ENCODE measurements at places on chromosomes 2 and 18. TPM values are rescaled to one million over a fixed set of nuclear protein-coding genes. Genes with fewer than 3 reads are reported as not detected.

- H3K36me3 ChIP-seq, result no peaks in the 10 kb centered on the region
- peak overlapping the region; percentile 31 for H3K4me3 ChIP-seq
- H3K27me3 ChIP-seq, result no peaks in the 10 kb centered on the region
- peaks cover 50% of the 10 kb centered on the region for H3K4me1 ChIP-seq
- peak overlapping the region; percentile 86 for H3K27ac ChIP-seq
Measured at GRCh38 chr2:222753251-222753824, 81.9 kb downstream of the MOGAT1 start.

DNA sequence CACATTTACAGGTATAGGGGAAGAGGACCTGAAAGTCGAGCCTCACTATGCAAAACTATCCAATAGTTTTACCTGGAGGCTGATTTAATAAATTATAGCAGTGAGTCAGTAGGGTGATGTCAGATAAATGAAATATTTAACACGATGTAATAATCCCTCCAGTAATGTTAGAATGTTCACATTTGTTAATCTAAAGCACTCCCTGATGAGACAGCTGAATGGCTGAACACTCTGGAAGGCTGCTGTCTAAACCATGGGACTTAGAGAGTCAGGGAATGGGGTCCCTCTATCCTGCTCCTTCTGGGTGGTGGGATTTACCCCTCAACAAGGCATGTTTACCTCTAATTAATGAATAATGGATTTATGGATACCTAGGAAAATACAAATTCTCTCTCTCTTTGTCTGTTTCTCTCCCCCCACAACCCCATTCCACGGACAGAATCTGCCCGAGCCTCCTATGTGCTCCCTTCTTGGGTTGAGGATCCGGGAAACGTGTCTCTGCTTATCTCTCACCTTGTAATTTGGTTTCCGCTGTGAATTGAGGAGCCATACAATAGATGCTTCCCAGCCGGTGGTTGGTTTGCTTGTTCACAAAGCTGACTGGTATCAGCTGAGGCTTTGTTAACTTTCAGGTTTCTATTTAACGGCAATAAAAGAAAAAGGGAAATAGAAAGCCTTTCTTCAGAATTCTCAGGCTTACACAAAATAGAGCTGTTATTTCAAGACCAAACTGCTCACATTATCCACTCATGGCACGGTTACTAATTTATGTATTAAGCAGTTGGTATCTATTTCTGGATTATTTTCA lies 25.9 kb downstream of the LRRC30 start:
- DNase-seq, result no peak
- no peaks in the 10 kb centered on the region for H3K4me1 ChIP-seq
- no peak overlapping the region for H3K27ac ChIP-seq
- peaks cover 10% of the 10 kb centered on the region for H3K27me3 ChIP-seq
- H3K4me3 ChIP-seq, result no peak overlapping the region

DNA sequence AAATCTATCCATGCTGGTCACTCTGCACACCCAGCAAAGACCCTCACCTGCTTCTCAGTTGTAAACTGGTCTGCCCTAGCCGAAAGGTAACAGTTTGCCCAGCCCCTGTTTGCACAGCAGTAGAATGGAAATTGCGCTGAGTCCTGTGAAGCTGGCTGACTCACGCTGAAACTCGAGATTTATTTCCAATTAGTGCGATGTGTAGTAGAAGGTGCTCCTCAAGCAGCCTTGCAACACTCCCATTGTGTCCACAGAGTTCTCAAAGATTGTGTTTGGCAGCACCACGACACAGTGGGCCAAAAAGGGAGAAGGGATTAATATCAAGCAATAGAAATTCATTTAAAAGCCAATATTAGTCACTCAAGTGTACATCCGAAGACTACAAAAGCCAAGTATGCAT lies 21.7 kb upstream of the APCDD1 start:
- H3K27ac ChIP-seq, result no peak overlapping the region
- H3K36me3 ChIP-seq, result peaks cover 1% of the 10 kb centered on the region
- DNase-seq, result no peak
- H3K27me3 ChIP-seq, result peaks cover 3% of the 10 kb centered on the region

- DNase-seq, result no peak
Measured at GRCh38 chr18:30775629-30776028, 266.9 kb downstream of the DSC3 start.

DNA sequence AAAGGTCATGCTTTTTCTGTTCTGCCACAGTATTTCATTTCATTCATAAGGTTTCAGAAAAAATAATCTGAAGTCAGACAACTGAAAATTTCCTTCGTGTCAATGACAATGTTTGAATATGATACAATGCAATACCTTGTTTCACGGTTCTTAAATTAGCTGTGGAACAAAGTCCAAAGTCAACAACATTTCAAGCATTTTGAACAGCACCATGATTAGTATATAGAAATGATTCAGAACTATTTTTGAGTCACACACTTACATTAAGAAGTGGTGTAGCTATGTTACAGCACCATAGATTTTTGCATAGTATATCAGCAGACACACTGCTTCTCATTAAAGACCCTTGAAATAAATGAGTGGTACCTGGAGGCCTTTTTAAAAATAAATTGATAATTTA lies 178.3 kb upstream of the DSEL start:
- no peak for DNase-seq
- H3K4me3 ChIP-seq, result no peak overlapping the region
- peaks cover 29% of the 10 kb centered on the region for H3K4me1 ChIP-seq
- no peak overlapping the region for H3K27ac ChIP-seq
- H3K36me3 ChIP-seq, result peaks cover 2% of the 10 kb centered on the region
- H3K27me3 ChIP-seq, result no peaks in the 10 kb centered on the region

GRCh38 chr18:12290086-12290485 lies 18.0 kb upstream of the TUBB6 start:
- no peak overlapping the region for H3K4me3 ChIP-seq
- no peak overlapping the region for H3K27ac ChIP-seq
- H3K36me3 ChIP-seq, result no peaks in the 10 kb centered on the region
- H3K4me1 ChIP-seq, result peaks cover 18% of the 10 kb centered on the region
- peak; percentile 79 for DNase-seq
- H3K27me3 ChIP-seq, result no peaks in the 10 kb centered on the region

GRCh38 chr2:72204156-72204785 lies 56.6 kb upstream of the CYP26B1 start:
- no peak for DNase-seq
- H3K36me3 ChIP-seq, result no peaks in the 10 kb centered on the region
- no peaks in the 10 kb centered on the region for H3K27me3 ChIP-seq
- H3K27ac ChIP-seq, result no peak overlapping the region

DNA sequence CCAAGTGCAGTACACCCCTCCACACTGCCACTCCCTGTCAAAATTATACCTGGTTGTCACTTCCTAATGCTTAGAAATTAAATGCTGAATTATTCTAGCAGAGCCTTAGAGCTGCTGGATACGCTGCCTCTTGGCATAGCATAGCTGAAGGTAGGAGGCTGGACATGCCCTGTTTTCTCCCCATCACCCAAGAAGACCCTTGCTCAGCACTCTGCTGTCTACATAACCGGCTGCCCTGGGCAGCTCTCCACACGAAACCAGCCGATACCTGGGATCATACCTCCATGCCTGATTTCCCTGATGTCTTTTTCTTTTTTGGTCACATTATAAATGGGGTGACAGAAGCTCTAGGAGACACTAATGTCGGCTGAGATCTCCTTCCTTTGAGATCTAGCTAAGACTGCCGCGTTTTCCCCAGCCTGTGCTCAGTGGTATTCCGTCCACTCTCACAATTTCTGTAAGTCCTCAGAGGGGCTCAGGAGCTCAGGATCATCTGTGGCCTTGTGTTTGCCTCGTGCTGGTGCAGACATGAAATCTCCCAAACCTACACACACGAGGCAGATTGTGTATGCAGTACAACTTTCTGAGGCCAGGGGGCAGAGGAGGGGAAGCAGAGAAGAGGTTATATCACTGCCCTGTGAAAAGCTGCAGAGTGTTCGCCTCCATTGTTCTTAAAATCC lies 13.5 kb upstream of the ZAP70 start:
- H3K36me3 ChIP-seq, result peaks cover 2% of the 10 kb centered on the region
- H3K4me3 ChIP-seq, result no peak overlapping the region
- peaks cover 7% of the 10 kb centered on the region for H3K4me1 ChIP-seq
- no peak for DNase-seq
- H3K27me3 ChIP-seq, result no peaks in the 10 kb centered on the region
- no peak overlapping the region for H3K27ac ChIP-seq

DNA sequence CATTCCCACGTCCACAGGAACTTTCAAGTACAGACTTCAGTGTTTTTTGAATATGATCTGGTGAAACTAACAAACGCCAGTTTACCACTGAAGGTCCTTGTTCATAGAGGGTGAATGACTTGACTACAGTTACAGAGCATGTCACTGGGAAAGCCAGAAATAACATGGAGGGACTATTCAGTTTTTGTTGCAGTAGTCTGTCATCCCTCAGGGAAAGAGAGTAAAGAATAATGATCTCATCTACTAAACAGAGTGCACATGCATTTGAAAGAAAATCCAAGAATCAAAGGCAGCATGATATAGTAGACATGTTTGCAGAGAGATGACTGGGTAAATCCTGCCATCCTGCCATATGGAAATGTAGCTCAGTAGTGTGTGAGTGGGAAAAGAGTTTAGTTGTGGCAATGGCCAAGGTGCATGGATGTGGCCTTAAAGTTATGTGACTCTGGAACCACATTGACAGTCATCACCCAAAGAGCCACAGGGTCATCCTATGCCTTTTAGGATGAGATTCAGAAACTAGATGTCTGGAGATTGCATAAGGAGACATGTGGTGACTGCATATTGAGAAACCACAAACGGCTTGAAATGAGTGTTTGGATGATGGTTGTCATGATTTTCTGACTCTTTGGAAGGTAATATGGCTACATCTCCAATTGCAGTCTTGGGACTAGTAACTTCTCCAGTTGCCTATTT lies 125.3 kb upstream of the ZEB2 start:
- H3K36me3 ChIP-seq, result no peaks in the 10 kb centered on the region
- peaks cover 27% of the 10 kb centered on the region for H3K4me1 ChIP-seq
- H3K27ac ChIP-seq, result peak overlapping the region; percentile 10
- no peaks in the 10 kb centered on the region for H3K27me3 ChIP-seq
- DNase-seq, result no peak
- H3K4me3 ChIP-seq, result no peak overlapping the region

DNA sequence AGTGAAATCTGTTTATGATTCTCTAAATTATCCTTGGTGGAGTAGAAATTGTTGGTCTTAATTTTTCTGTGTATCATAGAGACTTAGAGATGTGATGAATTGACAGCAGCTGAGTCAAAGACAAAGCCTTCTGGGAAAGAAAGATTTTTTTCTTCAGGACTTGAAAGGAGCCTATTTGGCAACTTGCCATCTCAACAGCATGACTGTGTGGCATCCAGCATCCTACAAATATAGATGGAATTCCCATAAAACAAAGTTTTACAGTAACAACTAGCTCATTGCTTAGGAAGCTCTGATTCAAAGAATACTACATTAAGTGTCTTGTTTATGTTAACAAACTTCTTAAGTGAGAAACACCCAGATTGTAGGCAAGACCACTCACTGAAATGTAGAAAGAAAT lies 79.2 kb upstream of the SETBP1 start:
- no peak for DNase-seq
- peak overlapping the region; percentile 55 for H3K27ac ChIP-seq
- H3K4me1 ChIP-seq, result peaks cover 70% of the 10 kb centered on the region
- no peak overlapping the region for H3K4me3 ChIP-seq

DNA sequence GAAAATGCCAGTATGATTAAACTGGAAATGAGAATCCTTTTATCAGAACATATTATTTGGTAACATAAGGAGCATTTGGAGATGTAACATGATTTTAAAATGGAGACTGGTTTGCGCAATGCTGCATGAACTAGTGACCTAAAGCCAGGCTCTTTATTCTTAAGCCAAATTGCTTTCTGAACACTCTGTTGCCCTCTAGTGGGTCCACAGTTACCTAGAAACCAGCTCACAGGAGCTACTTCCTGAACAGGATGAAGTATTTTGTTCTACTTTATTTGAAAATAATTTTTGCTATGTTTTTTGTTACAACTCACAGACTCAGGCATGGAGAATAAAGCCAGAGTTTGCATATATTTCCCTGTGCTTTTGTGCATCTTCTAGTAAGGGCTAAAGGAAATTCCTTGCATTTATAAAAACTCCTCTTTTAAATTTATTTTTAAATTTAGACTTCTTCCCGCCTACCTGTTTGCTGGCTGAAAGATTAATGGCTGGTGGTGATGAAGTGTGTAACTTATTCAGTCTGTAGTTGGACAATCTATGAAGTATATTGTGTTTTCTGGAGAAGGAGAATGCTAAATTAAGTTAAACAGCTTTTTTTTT lies 146.7 kb downstream of the PARD3B start:
- DNase-seq, result no peak
- no peak overlapping the region for H3K4me3 ChIP-seq
- no peak overlapping the region for H3K27ac ChIP-seq
- H3K27me3 ChIP-seq, result no peaks in the 10 kb centered on the region
- H3K36me3 ChIP-seq, result peaks cover 4% of the 10 kb centered on the region

DNA sequence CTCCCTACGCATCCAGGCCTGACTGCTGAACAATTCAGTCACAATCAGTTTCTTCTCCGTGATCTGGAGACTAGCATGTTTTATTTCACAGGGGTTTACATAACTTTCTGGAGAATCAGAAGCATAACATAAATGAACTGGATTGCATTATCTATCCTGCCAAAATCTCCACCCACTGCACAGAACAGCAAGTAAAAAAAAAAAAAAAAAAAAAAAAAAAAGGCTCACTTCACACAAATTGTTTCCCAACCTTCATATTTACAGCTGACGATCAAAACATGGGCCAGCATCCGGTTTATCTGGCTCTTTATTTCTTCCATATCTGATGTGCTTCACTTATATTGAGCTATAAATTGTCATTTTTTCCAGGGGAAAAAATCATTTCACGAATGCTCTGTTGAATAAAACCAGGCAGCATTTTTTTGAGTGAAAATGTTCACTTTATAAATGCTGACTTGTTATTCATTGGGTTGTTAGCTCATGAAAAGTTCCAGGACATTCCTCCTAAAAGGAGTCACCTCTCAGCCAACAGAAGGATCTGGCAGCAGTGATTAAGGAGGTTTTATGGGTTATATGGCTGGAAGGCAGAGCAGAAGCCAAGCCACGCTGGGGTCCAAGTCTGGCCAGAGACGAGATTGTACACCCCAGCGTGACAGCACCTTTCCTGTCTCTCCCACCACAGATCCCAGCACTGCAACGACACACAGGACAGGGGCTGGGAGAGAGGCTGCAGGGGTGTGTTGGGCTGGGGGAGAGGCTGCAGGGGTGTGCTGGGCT lies 51.2 kb upstream of the GLI2 start:
- peak overlapping the region; percentile 41 for H3K27ac ChIP-seq
- peaks cover 17% of the 10 kb centered on the region for H3K27me3 ChIP-seq
- peaks cover 11% of the 10 kb centered on the region for H3K4me1 ChIP-seq
- H3K36me3 ChIP-seq, result no peaks in the 10 kb centered on the region
- no peak overlapping the region for H3K4me3 ChIP-seq

GRCh38 chr18:75538727-75539126 lies 111.2 kb upstream of the SMIM21 start:
- no peaks in the 10 kb centered on the region for H3K27me3 ChIP-seq
- H3K36me3 ChIP-seq, result no peaks in the 10 kb centered on the region
- no peaks in the 10 kb centered on the region for H3K4me1 ChIP-seq
- no peak overlapping the region for H3K27ac ChIP-seq
- no peak for DNase-seq

ZC3H8 gene
- 3.9 TPM for total RNA-seq

NCK2 gene
- 55.5 TPM for total RNA-seq

ST8SIA5 gene
- 0.36 TPM for total RNA-seq

CFAP65 gene
- total RNA-seq, result not detected

B4GALT6 gene
- 9.8 TPM for total RNA-seq

GPR75 gene
- 1.2 TPM for total RNA-seq

ARL5A gene
- total RNA-seq, result 58.2 TPM

ACVR1C gene
- 0.05 TPM for total RNA-seq

HSBP1L1 gene
- 0.99 TPM for total RNA-seq

ADRA2B gene
- not detected for total RNA-seq

SERPINB3 gene
- total RNA-seq, result not detected

RAMP1 gene
- total RNA-seq, result 176 TPM
